ENCODE measurements at places on chromosomes 7 and 10.

DNA sequence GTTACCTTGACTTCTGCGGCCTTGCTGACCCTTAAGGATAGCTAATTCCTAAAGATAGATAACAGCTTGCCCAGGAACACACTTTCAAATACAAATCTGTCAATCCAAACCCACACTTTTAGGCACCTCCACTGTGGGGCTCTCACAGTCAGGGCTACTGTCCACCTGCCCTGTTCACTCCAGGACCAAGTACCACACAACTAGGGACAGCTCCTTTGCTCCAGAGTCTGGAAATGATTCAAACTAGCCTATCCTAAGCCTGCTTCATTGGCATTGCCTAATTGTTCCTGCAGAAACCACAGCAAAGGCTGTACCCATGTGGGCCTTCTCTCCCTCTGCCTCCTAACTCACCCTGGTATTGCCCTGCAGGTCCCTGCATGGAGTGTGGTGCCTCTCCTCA, 538.9 kb upstream of the IGFBP3 start:
- no peak for DNase-seq

DNA sequence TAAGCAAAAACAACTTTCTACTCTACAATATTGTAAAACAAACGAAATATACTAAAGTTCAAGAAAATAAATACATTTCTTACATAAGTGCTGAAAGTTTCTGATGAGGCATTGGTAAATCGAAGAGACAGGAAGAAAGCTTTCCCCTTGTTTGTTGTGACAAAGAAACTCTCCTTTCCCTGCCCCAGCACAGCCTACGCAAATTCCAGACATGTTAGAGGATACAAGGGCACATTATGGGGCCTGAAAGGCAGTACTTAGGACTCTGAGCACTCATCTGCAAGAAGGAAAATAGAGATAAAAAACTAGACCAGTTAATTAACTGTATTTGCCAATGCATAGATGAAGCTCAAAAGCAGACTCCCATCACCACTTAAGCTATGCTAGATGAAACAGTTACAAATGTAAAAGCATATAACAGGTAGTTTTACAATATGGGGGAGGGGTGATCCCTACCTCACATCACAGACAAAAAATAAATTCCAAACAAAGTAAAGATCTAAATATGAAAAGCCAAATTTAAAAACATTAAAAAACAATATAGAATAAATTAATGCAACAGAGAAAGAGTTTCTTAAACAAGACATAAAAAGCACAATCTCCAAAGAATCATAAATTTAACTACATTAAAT, 21.8 kb downstream of the ARHGAP19 start:
- no peak for DNase-seq

DNA sequence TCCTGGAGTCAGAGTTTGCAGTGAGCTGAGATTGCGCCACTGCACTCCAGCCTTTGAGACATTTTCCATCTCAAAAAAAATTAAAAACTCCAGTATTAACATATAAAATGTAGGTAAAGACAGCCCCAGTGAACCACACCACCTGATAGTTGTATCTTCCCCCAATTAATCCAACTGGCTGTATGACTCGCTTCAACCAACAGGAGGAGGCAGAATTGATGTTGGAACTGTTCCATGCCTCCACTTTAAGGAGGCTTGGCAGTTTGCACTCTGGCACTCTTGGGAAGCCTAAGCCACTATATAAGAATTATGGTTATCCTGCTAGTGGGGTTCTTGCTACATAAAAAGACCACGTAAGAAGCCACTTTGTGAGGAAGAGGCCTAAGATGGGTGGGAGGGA, 72.7 kb downstream of the STK17A start:
- no peak for DNase-seq

- DNase-seq, result no peak
Measured at GRCh38 chr10:19204246-19204917, 155.8 kb downstream of the MALRD1 start.

- peak; percentile 72 for DNase-seq
Measured at GRCh38 chr7:116500078-116500853, 728 bp downstream of the CAV2 start.

- no peak for DNase-seq
Measured at GRCh38 chr10:33150146-33150545, 184.3 kb downstream of the NRP1 start.

GRCh38 chr10:102185811-102186527, 33.8 kb downstream of the NOLC1 start:
- DNase-seq, result no peak

DNA sequence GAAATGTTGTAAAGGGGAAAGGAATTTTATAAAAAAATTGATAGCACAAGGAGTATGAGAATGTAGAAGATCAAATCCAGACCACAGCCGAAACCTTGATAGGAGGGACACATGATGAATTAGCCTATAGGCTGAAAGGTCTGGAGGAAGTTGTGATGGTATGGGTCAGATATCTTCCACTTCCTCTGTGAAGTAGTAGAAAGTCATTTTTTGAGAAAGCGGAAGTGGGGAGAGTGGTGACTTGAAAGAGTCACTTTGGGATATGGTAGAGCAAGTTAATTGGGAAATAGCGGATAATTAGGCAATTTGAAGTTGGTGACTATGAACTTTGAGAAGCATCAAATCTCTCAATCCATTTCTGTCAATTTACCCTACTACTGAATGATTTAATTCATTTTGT, 99.4 kb downstream of the GRM8 start:
- DNase-seq, result no peak

- no peak for DNase-seq
Measured at GRCh38 chr10:71911296-71911953, 52.8 kb upstream of the CHST3 start.

- no peak for DNase-seq
Measured at GRCh38 chr10:3631291-3631690, 153.7 kb downstream of the KLF6 start.

DNA sequence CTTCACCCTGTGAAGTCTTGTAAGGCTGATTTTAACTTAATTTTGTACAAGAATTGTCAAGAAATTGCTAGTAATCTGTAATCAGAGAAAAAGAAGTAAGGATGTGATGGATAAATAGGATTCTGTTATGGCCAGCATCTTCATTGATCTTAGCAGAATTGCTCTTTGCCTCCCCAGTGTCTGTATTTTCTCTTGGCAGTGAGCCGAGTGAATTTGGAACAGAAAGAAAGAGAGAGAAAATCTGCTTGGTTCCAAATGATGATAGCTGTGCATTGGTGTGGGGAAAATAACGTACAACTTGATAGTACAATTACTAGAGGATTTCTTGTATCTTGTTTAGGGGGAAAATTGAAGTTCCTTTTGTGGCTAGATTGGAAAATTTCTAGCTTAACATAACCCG, 34.6 kb downstream of the VTI1A start:
- DNase-seq, result no peak

GRCh38 chr10:95796504-95796903, 40.5 kb downstream of the ENTPD1 start:
- DNase-seq, result no peak

GRCh38 chr10:123512901-123513775, 153.0 kb upstream of the GPR26 start:
- no peak for DNase-seq

DNA sequence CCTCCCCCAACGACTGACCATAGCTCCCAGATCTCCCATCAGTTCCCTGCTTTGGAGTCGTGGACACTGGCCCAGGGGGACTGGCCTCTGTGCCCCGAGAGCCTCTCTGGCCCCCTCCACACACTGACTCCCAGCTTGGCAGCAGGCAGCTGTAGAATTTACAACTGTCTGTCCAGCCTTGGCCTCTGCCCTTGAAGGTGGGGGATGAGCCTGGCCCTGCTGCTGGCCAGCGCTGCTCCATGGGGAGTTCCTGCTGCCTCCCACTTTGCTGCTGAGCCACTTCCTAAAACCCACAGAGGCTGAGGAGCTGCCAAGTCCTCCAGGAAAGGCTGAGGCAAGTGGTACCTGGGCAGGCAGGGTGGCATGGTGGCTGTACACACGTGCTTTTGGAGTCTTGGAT, 147.1 kb downstream of the WDR11 start:
- no peak for DNase-seq

DNA sequence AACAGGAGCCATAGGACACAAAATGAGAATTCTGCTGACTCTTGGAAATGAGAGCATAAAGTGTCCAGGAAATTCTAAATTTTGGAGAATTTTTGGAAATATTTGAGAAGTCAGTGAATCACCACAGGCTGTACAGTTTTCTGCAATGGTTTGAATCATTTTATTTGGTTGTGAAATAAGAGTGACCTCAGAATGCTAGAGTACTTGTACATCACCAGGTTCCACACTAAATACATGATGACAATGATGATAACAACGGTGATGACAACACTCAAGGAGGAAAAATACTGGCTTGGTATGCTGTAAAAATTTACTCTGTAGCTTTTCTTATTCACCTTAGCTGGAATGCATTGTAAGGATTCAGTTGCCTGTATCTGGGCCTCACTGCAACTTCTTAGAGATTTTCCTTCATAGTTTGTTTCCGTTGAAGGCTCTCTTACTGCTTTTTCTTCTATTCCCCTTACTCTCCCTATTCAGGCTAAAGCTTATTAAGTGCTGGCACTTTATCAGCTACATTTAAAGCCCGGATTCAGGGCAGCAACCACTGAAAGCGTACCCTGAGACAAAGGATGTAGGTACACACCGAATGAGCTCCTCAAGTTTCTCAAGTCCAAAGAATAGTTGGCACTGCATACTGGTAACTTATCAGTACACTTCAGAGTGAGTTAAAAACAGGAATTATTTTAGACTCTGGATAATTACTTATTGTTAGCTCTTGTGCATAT, 30.2 kb upstream of the NME8 start:
- DNase-seq, result no peak

DNA sequence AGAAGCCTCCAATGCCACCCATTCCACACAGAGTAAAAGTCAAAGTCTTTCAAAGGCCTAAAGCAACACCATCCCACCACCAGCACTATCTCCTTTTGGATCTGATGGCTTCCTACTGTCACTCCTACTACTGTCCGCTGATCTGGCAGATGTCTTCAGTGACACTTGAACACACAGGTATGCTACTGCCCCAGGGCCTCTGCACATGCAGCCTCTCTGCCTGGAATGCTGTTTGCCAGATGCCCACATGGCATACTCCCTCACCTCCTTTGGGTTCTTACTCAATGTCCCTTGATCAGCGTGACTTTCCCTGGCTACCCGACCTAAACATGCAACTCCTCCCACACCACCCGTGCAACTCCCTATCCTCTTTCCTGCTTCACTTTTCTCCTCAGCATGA, 512.4 kb downstream of the KCNMA1 start:
- DNase-seq, result no peak

DNA sequence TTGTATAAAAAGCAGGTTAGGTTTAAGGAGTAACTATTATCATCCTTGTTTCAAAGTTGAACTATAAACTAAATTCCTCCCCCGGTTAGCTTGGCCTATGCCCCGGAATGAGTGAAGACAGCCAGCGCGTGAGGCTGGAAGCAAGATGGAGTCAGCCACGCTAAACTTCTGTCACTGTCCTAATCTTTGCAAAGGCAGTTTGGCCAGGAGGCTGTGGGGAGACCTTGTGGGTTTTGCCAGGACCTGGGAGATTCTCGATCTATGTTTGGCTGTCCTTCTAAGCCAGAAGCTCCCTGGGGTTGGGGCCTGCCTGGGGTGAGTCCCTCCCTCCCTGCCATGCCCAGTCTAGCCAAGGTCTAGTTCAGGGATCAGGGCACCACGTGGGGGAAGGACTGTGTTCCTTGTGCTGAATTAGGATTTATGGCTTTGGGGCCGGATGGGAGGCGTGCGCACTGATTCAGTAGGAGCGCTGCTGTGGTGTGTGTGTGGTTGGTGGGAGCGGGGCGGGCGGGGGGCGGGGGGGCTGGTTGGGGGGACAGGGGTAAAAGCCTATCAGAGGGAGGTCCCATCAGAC, 871 bp upstream of the GTF2IRD1 start:
- DNase-seq, result peak; percentile 88

GRCh38 chr7:138982204-138982623, 1.0 kb upstream of the KIAA1549 start:
- DNase-seq, result no peak

DNA sequence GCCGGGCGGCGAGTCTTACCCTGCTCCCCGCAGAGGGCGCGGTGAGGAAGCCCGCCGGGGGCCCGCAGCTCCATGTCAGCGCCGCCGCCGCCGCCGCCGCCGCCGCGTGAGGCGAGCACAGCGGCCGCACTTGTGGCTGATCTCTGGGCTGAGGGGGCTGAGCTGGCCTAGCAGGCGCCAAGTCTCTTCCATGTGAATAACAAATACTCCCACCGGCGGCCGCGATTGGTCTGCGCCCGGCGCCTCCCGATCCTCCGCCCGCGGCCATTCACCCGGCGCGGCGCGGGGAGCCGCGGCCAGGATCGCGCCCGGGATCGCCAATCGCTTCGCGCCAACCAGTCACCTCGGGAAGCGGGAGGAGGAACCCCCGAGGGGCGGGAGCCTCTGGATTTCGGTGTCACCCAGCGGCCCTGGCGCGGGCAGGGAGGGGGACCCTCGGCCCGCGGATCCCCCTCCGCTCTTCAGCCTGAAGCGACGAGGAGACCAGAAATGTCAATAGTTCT, at the start of gene GRM8:
Gene GRM8 (minus strand): TSS at position 164 of the 503 bp plus-strand sequence.
- peak; percentile 72 for DNase-seq

DNA sequence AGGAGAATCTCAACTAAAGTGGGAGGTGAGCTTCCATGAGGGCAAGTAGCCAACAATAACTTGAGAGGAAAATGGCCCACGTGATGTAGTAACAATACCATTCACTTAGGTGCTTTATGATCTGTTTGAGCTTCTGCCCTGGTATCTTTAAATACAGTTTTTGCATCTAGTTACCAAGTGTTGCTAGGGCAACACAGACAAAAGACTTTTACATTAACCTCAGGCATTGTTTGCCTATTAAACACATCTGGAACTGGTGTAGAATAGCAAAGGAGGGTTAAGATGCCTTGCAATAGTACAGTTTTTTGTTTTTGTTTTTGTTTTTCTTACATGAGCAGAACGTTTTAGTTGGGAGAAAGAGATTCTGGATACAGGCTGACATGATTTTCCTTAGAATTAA, 97.7 kb upstream of the MTPN start:
- no peak for DNase-seq

- DNase-seq, result peak; percentile 71
Measured at GRCh38 chr7:129952086-129952652, 591 bp downstream of the UBE2H start.

DNA sequence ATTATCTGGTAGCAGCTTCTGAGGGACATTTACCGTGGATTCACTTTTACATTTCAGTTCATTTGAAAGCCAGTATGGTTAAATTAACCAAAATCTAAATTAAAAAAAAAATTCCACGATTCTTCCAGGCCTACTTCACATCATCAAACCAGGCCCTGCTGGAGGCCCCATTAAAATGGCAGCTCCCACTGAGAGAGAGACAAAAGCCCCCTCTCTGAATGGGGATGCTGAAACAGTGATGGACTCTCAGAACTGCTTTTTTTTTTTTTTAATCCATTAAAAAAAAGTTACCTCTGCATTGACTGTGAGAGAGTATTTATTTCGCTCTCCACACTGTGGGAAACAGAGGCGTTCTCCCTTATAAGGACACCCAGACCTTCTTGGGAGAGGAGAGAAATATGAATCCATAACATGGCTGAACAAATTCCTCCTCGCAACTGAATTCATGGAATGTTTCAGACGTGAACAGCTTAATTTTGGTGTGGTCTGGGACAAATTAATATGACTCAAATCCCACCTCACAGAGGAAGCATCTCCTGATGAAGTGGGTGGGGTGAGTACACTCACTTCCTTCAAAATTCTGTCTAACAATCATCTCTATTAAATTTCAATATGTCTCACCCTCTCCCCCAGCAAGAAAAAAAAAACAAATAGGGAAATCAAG, 73.5 kb downstream of the SAMD9 start:
- no peak for DNase-seq

Measured in sigmoid colon (tissue), 7 donors.